Substantia nigra (tissue), 51 donors: ENCODE measurements at places on chromosomes 6 and 20.

DNA sequence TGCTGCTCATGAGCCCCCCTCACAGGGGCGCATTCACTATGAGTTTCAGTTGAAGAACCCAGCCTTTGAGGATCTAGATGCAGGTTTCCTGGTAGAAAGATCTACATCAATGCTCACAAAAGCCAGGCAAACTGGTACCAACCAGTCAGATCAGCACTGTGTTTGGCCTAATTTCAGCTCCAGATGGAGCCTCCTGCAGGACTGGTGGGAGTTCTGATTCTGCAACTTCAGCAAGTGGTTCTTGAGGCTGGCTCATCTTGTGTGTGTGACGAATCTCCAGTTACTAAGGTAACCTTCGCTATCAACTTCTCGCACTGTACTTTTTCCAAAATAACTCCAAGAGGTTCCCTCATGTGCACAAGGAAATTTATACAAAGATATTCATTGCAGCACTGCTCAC is 118.8 kb downstream of the ZMYND8 start:
- no peak for DNase-seq

DNA sequence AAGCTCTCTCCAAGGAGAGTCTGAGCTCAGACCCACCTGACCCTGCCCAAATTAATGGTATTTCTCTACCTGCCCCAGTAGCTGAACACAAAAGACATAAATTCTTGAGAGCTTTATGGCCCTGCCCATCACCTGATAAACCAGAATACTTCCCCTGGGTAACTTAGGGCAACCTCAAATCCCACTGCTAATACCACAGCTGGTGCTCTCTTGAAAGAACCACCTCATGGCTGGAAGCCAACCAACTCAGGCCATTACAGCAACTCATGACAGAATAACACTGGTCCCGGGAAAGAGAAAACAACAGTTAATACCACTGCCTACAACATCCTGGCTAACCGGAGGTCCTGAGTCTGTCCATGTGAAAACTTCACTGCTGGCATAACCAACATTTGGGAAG is 328.6 kb downstream of the NKAIN2 start:
- DNase-seq, result no peak

DNA sequence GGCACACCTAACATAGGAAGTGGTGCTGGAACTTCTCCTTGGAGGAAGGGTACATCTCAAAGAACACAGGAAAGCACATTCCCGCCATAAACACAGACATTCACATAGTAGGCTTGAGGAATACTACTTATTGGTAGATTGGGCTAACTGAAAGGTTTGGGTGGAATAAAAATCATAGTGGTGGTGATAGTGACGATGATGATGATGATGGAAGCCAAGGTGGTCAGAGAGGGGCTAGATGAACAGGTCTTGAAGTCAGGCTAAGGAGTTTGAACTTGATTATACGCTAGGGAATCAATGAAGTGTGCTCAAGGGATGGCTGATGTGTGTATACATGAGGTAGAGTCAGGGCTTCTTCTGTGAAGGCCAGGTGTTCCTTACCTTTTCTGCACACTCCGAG is 12.0 kb upstream of the PLEKHG1 start:
- no peak for DNase-seq

DNA sequence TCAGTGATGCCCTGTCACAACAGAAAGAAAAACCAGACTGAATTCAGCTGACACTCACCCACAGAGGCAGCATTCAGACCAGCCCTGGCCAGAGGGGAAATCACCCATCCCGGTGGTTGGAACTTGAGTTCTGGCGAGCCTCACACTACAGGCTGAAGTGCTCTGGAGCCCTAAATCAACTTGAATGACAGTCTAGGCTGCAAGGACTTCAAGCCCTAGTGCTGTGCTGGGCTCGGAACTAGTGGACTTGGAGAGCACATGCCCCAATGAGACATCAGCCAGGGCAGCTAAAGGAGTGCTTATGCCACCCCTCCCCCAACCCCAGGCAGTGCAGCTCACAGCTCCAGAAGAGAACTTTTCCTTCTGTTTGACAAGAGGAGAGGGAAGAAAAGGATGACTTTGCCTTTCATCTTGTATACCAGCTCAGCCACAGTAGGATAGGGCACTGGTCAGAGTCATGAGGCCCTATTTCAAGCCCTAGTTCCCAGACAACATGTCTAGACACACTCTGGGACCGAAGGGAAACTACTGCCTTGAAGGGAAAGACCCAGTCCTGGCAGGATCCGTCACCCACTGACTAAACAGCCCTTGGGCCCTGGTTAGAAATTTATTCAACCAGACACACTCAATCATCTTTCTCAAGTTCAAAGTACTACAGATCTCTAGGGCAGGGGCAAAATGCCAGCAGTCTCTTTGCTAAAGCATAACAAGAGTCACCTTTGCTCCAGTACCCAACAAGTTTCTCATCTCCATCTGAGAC is 43.2 kb upstream of the PNRC1 start:
- no peak for DNase-seq

DNA sequence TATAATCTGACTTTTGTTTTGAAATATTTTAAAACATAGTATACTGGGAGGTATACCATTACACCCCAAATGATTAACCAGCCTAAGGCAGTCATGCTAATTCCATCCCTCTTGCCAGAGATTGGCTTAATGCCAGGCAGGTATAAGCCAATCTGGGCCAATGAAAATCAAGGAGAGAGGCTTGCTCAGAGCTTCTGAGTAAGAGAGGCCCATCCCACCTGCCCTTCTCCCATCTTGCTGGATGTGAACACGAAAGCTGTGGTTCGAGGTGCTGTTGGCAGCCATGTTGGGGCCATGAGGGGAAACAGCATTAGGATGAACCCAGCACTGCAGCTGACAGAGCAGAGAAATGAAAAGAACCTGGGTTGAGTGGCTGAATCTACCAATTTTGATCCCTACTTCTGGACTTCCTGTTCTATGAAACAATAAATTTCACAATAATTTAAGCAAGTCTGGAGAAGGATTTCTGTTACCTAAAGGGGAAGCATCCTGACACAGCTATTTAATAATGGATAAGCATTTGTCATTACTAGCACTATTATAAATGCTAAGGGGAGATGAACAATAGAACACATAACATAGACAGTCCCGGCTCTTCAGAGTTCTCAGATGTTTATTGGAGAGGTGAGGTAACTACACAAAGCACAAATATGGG is 152.3 kb downstream of the CDC5L start:
- no peak for DNase-seq
